ENCODE measurements at places on chromosomes 7 and 10.

DNA sequence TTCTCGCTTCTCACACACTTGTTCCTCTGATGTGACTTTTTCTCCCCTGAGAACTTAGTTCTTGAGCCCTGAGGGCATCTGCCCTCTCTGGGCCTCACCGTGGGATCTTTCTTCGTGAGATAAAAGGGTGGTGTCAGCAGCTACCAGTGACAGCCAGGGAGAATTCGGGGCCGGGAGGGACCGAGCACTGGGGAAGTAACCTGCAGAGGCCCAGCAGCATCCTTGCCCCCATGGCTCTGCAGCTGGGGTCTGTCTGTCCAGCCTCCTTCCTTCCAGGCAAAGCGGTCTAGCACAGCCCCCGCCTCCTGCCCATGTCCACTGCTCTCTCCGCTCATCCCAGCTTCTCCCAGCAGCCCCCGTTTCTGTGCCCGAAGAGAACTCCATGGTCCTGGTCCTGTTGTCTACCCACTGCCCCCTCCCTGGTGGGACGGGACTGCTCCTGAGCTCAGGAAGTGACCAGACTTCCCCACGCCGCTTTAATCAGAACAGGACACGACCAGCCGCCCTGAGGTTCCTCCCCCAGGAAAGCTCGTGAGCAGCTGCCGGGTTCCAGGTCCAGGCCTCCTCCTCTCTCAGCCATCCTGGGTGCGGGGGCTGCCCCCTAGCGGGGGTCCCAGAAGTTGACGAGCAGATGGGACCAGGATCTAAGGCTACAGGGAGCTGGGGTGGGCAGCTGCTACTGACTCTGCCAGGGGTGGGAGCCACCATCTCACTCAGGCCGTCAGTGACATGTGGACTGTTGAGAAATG lies 187.5 kb downstream of the WDR37 start:
- H3K4me1 ChIP-seq = peaks cover 3% of the 10 kb centered on the region
- peak; percentile 72 for DNase-seq
- H3K4me3 ChIP-seq = no peak overlapping the region
- no peak overlapping the region for H3K27ac ChIP-seq

DNA sequence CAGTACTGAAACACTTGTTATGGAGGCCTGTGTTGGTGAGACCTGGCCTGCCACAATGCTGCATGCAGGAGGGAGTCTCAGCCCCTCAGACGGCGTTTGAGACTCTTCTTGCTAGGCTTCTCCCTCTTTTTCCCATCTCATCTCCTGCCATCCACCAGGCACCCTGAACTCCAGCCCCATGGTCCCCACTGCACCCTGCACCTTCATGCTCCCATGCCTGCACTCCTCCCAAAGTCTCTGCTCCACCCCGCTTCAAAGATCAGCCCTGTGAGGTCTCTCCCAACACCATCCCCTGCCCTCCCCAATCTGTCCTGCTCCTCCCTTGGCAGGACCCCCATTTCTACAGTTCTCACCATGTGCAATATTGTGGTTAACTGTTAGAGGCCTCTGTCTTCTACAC lies 61.7 kb downstream of the VOPP1 start:
- H3K36me3 ChIP-seq = peaks cover 52% of the 10 kb centered on the region
- no peaks in the 10 kb centered on the region for H3K4me1 ChIP-seq
- H3K27me3 ChIP-seq = no peaks in the 10 kb centered on the region
- DNase-seq = no peak
- no peak overlapping the region for H3K27ac ChIP-seq
- H3K4me3 ChIP-seq = no peak overlapping the region

DNA sequence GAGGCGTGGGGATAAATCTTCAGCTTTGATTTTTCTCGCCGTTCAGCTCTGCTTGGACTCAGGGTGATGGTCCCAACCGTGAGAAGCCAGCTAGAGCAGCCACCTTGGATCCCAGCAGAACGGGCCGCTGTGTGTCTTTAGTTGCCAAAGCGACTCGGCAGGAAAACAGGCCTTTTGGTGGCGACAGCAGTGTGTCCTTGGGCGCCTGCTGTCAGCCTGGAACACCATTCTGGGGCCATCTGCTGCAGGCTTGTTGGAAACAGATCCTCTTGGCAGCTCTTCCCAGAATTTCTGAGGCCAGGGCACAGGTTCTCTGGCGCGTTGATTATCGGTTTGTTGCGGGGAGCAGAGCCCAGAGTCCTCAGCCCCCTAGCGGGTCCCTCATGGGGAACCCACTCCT lies 97.6 kb downstream of the CUX1 start:
- H3K36me3 ChIP-seq = peaks cover 52% of the 10 kb centered on the region
- H3K4me3 ChIP-seq = no peak overlapping the region
- H3K4me1 ChIP-seq = peaks cover 23% of the 10 kb centered on the region
- no peaks in the 10 kb centered on the region for H3K27me3 ChIP-seq
- peak; percentile 42 for DNase-seq

- no peaks in the 10 kb centered on the region for H3K27me3 ChIP-seq
- H3K4me1 ChIP-seq = peaks cover 50% of the 10 kb centered on the region
- H3K36me3 ChIP-seq = no peaks in the 10 kb centered on the region
- peak; percentile 86 for DNase-seq
- H3K27ac ChIP-seq = peak overlapping the region; percentile 84
Measured at GRCh38 chr10:119305860-119306513, 98.6 kb downstream of the GRK5 start.
